Breast epithelium (tissue), 4 donors: ENCODE measurements at places on chromosomes 5 and 9.

GRCh38 chr5:95901676-95902627, 59.7 kb downstream of the ELL2 start:
- DNase-seq: no peak

DNA sequence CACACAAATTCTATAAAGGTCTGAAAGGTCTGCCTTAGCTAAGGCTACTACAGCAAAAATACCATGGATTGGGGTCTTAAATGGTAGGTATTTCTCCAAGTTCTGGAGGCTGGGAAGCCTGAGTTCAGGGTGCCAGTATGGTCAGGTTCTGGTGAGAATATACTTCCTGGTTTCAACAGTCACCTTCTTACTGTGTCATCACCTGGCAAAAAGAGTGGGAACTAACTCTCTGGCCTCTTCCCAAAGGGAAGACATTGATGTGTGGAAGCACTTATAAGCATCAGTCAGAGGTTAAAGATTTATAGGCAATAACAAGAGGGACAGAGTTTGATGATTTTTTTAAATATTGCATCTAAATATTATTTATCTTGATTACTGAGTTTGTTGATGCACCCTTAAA, 53.0 kb downstream of the ZNF622 start:
- no peak for DNase-seq

GRCh38 chr5:75037106-75037505, 15.3 kb downstream of the GCNT4 start:
- no peak for DNase-seq

GRCh38 chr9:4366591-4367330, 66.9 kb upstream of the GLIS3 start:
- no peak for DNase-seq

DNA sequence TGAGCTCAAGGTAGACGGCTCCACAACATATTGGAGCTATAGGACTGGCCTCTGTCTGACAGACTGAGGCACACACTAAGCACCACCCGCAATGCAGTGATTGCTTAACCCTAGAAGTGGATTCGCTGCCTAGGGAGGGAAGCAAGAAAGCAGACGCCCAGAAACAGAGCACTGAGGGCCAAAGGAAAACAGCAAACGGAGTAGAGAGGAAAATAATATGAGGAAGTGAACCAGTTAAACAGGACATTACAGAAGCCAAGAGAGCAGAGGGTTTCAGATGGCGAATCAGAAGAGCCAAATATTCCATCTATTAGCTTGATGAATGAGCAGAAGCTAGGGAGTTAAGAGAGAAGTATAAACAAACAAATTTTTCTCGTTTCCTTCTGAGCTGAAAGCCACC, 139.2 kb upstream of the LHFPL2 start:
- DNase-seq: no peak

GRCh38 chr9:95379630-95380029, 62.1 kb upstream of the FANCC start:
- no peak for DNase-seq

- DNase-seq: no peak
Measured at GRCh38 chr5:101067429-101067828, 164.3 kb upstream of the ST8SIA4 start.

DNA sequence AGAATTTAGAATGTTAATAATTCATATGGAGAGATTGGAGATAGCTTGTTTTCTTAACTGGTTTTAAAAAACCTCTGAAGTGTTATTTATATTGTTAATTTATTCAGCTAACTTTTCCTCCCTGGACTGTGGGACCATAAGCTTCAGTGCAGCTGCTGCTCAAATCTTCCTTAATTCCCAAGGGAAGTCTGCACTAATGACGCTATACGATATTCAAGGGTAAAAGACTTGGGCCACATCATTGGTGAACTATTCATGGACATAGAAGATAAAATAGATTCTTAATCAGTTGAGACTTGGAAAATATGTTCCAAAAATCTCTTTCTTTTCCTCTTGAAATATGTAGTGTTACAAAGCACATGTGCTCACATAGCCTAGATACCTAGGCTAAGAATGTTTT, 31.1 kb upstream of the GAS1 start:
- DNase-seq: no peak

- DNase-seq: no peak
Measured at GRCh38 chr5:138626333-138626944, 51.2 kb upstream of the HSPA9 start.

DNA sequence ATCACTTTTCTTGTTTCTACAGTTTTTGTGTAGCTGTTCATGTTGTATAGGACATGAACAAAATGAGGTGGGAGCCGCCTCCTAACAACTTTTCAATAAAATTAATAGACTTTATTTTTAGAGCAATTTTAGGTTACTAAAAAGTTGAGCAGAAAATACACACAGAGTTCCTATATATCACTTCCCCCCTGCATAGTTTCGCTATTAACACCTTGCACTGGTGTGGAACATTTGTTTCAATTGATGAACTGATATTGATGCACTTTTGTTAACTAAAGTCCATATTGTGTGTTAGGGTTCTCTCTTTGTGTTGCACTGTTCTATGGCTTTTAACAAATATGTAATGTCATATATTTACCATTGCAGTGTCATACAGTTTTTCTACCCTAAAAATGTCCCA, 47.8 kb upstream of the KCNN2 start:
- no peak for DNase-seq

DNA sequence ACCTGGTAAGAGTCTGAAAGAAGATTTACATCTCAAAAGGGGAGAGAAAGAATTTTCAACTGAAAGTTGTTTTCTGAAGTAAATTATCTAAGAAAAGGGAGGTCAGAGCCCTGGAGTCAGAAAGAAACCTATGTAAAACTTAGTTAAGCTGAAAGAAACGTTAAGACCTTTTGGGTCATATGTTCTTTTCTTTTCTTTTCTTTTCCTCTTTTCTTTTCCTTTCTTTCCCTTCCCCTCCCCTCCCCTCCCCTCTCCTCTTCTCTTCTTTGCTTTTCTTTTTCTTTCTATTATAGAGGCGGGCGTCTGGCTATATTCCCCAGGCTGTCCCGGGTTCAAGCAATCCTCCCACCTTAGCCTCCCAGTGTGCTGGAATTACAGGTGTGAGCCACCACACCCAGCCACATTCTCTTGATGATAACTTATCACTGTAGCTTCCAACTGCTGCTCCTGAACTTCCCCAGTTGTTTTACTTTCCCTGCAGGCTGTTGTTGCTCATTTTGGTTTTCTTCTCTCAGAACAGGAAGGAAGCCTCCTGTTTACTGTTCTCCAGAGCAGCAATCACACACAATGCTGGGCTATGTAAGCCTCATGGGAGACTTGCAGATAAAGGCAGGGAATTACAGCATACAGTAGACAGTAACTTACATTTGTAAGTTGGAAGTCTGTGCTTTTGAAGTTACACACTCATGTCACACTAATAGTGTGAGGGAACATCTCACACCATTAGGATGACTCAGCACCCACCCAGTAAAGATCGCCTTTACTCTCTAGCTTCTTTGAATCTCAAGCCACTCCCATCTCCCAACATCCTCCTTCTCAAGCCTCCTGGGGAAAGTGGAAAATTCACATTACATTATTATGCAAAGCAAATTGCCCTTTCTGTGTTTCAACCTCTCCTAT, 2216.6 kb upstream of the WWC1 start:
- DNase-seq: no peak

DNA sequence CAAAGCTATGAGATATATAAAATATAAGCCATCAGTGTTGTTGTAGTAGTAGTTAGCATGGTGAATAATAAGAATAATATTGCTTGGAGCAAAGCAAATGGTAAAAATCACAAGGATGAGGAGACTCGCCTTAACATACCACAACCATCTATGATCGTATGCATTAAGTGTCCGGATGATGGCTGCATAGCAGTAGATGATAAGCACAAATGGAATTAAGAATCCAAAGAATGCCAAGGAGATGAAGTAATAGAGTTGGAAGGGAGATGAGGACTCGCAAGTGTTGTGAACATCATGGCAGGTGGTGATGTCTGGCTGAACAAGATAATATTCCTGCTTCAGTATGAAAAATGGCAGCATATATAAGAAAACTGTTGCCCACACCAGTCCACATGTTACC, 5.5 kb downstream of the F2RL2 start:
- no peak for DNase-seq

DNA sequence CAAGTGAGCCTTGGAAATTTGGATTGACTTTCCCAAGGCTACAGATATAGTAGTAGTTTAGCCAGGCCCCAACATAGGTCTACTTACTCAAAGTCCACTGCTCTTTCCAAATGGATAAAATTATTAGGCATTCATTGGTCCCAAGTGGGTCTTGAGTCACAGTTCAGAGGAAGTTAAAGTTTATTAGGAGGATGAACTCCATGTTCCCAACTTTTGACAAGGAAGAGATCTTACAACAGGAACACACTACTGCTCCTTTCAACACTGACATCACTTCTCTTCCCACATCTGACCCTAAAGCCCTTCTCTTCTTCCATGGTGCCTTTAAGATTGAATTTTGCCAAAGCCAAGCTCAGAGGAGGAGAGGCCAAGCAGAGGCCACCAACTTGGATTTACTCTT, 234.5 kb upstream of the TRIM32 start:
- no peak for DNase-seq

DNA sequence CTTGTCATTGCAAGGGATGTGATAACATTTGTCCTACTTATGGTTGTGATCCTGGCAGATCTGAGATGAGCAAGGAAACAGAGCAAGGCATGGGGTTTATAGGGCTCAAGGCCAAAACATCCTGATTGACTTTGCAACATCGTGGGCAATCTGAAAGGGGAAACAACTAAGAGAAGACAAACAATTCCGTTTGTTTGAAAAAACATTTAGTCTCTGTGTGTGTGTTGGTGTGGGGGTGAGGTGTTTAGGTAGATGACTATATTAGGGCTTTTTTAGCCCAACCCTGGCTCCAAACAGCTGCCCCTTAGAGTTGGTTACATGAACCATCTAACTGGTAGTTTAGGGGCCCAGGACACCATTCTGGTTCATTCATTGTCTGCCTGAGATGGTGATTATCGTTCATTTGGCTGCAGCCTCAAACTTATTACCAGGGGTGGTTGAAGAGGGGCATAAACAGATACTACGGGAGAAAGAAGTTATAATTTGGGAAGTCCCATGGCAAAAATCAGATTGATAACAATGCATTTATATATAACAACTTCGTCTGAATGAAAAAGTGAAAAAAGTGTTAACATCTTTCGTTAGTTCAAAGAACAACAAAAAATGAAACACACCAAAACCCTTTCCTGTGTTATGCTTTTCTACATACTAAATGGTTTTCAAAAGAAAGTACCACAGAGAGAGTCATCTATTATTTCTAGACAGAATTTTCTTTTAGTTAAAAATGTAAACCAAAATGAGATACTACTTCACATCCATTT, 5.7 kb downstream of the FYB1 start:
- DNase-seq: no peak

DNA sequence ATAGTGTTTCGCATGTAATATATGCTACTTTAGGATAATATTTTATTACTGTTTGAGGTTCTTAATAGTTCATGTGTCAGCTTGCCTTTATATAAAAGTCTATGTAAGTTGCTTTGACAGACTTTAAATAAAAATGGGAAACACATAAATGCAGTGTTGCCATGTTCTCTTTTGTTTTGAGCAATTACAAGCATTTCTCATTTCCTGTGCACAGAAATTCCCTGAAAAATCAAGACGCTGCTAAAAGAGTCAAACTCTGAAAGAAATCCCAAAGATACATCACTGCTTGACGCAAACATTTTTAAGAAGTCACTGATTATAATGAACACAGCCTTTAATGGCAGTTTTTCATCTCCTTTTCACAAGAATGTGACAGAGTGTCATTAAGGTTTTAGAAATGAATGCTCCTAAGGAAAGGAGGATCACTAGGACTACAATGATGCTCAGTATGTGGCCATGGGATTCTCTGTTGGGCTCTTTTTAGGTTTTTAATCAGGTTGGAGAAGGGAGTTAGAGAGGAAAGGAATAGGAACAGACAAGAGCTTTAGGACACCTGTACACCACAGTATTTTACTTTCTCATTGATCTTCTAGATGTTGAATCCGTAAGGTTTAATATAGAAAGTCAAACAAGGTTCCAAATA, 29.4 kb downstream of the ZCCHC7 start:
- DNase-seq: no peak

DNA sequence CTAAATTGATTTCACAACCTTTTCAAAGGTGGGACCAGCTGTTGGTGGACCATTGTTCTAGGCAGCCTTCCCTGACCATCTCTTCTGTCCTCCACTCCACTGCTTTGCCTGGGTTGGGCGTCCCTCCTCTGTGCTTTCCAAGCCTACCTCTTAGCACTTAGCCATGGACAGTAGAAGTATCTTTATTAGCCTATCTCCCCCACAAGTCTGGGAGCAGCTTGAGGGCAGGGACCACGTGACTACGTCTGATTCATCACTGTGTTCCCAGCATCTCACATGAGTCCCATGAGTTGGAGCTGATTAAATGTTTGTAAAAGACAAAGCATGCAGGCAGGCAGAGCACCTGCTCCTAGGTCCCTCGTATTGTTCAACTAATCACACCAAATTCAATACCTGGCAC, 20.9 kb downstream of the MORN5 start:
- no peak for DNase-seq

GRCh38 chr5:54080831-54081230, 229.5 kb downstream of the ARL15 start:
- DNase-seq: no peak
